ENCODE measurements at places on chromosomes 7 and 10.

DNA sequence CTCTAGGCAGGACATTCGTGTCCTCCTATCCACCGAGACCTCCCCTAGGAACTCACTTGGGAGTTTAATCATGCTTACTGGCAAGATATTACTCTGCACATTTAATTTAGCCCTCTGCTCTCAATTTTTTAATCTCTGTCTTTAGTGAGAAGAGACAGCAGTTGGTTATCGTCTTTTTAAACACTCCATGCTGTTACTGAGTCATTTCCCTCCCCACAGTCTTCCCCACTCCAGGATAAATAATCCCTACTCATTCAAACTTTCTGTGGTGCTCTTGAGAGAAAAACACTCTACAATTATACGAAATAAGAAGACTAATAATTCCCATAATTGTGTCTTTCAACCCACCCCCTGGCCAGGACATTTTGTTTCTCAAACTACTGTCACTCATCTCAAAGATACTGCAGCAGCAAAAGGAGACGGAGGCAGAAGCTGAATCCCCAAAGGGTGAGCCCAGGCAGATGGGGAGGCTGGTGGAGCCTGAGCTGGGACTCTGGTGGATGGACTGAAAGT lies 84.2 kb downstream of the ANK3 start:
- no peak for DNase-seq

- DNase-seq: peak; percentile 27
Observed at GRCh38 chr7:91609525-91609924, 271.0 kb downstream of the MTERF1 start.

- no peak for DNase-seq
Observed at GRCh38 chr10:129761197-129761972, 202.7 kb downstream of the EBF3 start.

GRCh38 chr7:111681242-111681641 lies 119.0 kb upstream of the IMMP2L start:
- DNase-seq: no peak

GRCh38 chr7:150368096-150368883 lies at the start of gene REPIN1:
Gene REPIN1 (plus strand): TSS chr7:150368822. CDS start chr7:150369712, 890 bp downstream.
- DNase-seq: peak; percentile 90

- DNase-seq: no peak
Observed at GRCh38 chr7:25562673-25563182, 334.4 kb upstream of the NPVF start.

DNA sequence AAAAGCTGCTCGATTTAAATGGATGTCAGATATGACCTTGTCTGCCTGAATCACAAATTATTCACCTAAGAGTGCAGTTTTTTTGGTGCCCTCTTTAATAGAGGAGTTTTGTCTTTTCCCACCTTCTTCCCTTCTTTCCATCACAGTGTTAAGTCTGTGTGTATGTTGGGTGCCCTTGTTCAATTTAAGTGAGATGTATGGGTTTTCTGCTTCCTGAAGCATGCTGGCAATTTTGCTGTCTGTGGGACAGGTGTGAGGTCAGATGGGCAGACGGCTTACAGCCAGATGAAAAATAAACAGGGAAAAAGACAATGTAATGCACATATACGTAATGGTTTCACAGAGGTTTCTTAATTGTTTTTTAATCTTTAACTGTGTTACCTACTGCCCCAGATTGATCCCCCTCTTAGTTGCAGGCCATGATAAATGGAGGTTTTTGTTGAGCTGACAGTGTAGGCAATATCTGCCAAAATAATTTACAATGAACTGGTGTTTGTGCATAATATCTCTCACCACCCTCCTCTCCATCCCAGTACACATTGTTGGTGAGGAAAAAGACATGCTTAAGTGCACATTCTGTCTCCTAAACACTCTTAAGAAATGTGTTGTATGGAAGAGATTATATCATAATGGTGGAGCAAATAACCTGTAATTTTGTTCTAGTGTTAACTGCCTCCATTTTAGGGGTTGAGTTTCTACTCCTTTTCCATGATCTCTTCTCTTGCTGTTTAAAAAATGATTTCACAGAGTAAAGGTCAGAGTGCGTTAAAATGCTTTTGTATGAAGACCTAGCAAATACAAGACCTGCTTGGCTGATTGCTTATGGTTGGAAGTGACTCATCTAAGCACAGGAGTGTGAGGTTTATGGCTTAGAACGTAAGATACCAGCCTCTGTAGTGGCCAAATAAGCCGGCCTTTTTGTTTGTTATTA lies 123.9 kb downstream of the LRRC4 start:
- no peak for DNase-seq

DNA sequence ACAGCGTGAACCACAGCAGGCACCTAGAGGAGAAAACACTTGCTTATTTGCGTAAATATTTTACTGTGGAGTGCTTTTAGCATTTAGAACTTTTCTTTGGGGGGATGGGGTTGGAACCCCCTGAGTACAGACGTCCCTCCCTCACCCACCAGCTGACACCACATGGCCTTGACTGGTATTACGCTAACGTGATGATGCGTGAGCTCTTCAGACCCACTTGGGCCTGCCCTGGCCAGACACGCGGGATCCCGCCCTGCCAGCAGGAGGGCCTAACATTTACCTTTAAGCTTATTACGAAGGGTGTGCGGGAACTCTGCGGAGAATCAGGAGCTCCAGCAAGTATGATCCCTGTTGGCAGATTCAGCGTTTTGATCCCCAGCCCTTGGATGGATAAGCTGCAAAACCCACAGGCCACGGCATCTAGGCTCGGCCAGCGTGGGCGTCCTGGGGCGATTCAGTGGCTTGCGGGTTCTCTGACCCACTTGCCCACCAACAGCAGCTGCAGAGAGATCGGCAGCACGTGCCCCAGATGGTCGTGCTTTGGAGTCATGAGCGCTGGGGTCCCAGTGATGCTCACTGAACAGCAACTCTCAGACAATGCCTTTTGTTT lies 545.5 kb upstream of the FOXK1 start:
- no peak for DNase-seq

GRCh38 chr10:76523246-76523645 lies 1091.8 kb downstream of the LRMDA start:
- DNase-seq: no peak

- DNase-seq: no peak
Observed at GRCh38 chr7:16494955-16495719, 29.6 kb upstream of the SOSTDC1 start.
